IPS-NIHi11 (cell line): ENCODE measurements at places on chromosomes 6 and 20.

- no peak for DNase-seq
These were observed 36.6 kb downstream of the PTPN1 start for GRCh38 chr20:50546729-50547314.

GRCh38 chr20:25389401-25389857 lies 1.2 kb downstream of the ABHD12 start:
- no peak for DNase-seq

DNA sequence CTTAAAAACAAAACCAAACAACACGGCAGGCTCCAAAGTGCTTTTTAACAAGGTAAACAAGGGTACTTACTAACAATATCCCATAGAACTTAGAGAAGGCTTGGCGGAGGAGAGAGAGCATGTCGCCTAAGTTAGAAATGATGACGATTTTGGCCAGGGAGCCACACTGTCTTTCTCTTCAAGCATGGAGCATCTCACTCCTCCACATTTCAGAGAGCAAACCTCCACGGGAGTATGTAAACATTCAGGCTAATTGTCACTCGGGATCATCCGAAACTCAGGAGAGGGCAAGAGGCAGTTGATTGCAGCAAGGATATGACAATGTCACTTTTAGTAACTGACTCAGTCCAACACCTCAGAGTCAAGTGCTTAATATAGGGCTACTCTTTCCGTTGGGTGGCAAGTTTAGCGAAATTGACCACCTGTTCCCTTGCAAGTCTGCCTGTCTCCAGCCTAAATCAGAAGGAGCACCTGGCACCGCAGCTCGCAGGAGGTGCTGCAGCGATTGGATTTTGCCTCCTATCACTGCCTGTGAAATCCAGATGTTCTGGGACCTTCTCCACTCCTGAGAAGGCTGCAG lies 65.8 kb upstream of the RPS6KA2 start:
- no peak for DNase-seq

DNA sequence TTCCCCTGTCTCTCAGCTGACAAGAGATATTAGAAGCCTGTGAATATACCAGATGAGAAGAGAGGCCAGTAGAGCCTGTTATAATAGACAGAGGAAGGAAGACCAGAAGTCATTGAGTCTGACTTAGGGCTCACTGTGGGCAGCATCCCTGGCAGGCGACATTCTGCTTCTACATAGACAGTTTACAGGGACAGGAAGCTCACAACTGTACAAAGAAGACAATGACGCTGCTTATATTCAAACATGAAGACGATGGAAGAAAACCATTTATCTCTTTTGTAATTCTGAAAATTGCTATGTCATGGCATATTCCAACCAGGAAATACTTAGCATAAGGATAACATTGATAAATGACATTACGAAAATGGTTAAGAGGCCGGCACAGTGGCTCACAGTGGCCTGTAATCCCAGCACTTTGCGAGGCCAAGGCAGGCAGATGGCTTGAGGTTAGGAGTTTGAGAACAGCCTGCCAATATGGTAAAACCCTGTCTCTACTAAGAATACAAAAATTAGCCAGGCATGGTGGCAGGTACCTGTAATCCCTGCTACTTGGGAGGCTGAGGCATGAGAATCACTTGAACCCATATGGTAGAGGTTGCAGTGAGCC lies 170.9 kb downstream of the UBE3D start:
- DNase-seq, result no peak

GRCh38 chr6:33994472-33995308 lies 151.2 kb downstream of the GRM4 start:
- no peak for DNase-seq

- DNase-seq, result no peak
These were observed 52.9 kb downstream of the FBXL4 start for GRCh38 chr6:98894810-98895209.

GRCh38 chr6:15539722-15540270 lies 123.0 kb downstream of the DTNBP1 start:
- DNase-seq, result no peak

DNA sequence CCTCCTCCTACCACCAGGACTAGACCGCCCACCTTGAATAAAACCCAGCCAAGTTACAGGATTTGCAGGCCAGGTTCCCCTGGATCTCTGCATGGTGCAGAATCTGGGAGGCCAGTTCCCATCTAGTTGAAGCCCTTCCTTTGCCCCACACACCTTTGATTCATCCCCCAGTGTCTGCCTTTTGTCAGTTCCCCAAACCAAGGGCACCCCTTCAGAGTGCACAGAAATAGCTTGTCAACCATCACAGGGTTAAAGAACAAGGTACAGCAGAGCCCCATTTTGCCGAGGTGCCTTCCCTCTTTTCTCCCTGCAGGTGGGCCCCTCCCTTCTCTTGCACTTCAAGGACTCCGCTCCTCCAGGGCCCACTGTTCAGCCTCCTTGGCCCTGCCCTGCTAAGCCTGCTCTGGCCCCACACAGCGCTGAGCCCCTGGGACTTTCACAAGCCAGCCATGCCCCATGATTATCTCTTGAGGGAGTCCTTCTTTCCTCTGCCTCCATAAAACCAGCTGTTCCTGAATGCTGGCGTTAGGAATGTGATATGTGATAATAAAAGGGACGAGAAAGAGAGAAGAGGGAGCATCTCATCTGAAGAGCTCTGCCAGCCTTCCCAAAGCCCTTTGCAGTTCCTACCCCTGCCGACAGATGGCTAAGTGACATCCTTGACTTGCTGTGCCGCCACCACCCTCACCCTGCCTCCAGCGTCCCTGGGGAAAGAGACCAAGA lies 280.3 kb downstream of the CDC5L start:
- peak; percentile 41 for DNase-seq

DNA sequence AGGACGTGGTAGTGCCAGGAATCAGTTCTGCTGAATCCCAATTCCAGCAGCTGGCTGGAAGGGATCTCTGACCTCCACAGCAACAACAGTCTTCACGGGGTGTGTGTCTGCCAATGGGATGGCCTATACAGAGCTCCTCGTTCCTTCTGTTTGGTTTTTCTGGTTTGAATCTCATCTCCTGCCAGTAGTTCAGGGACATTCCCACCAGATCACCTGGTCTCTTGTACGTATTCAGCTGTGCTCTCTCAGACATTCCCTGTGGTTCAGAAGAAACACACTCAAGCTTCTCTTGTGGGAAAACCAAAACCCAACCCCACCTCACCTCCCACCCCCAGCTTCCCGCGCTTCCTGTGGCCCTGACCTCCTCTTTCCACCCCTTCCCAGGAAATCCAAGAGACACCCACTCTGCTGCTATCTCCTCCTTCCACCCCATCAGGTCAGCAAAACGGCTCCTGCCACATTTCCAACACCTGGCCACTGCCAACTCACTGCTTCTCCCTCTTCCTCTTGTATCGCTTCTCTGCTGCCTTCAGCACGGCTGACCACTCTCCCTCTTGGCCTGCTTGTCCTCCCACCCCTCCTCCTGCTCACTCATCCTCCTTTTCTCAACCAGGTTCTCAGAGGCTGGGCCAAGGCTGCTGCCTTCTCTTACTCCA lies 63.3 kb upstream of the PTGIS start:
- no peak for DNase-seq
